A549 treated with CORT108297 at 1 μM for 4 hours (cell line): ENCODE measurements at places on chromosomes 5 and 9. TPM values are rescaled to one million over a fixed set of nuclear protein-coding genes. Genes with fewer than 3 reads are reported as not detected.

The PPIC gene
- total RNA-seq: 16.0 to 17.2 TPM (median 17.1 TPM) in 5 replicates

The TSLP gene
- total RNA-seq: not detected in 5 replicates

The CATSPER3 gene
- 0.23 to 0.48 TPM (median 0.41 TPM) in 5 replicates for total RNA-seq

The SLC45A2 gene
- total RNA-seq: 0.05 TPM in 1 of 5 replicates, not detected in the others

The NELFB gene
- total RNA-seq: 42.6 to 62.4 TPM (median 57.8 TPM) in 5 replicates

The TRIM41 gene
- 19.2 to 30.7 TPM (median 29.3 TPM) in 5 replicates for total RNA-seq

The SPARC gene
- total RNA-seq: 15.6 to 28.5 TPM (median 22.9 TPM) in 5 replicates

The KIF3A gene
- 5.2 to 11.6 TPM (median 8.7 TPM) in 5 replicates for total RNA-seq

The MARCOL gene
- total RNA-seq: not detected in 5 replicates
